T1000 (cell line): ENCODE measurements at places on chromosomes 2 and 18.

- no peak for DNase-seq
Measured at GRCh38 chr2:152336854-152337510, 2.0 kb downstream of the FMNL2 start.

- DNase-seq = no peak
Measured at GRCh38 chr2:54029721-54030395, 59.1 kb upstream of the PSME4 start.

DNA sequence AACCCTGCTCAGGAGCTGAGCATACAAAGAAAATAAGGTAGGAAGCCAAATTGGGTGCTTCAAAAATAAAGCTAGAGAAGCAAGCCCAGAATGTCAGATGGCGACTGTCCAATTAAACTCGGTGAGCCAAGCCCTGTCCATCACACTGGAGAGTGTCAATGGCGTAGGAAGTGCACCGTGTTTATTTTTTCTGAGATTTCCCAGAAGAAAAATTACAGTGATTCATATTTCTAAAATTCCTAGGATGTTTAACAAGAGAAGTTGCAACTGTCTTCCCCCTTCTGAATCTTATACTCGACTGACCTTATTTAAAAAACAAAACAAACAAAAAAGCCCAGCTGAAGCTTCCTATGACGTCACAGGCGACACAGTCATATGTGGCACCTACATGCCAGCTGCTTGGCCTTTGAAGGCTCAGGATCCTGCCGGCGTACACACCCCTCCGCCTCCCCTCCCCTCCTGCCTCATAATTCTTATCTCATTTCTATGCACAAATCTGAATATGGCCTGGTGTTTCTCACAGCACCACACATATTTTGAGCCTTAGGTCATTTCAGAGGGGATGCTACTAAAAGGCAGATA, 60.8 kb downstream of the MBP start:
- DNase-seq = peak; percentile 49

DNA sequence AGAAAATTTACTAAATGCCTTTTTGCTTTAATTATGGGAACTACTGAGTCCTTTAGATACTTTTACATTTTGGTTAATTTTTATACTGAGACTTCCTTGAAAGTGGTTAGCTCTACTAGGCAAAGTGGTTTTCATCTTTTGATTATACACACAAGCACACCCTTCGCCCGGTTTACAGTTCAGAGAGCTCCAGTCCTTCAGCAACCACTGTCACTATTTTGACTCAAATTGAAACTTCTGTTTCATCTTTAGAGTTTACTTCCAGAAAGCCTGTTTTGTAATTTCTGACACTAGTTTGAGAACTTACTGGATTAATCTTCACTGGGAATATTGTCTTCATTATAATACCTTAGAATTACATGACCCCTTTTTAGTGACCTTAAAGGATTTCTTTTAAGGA, 140.3 kb upstream of the FOSL2 start:
- no peak for DNase-seq

- no peak for DNase-seq
Measured at GRCh38 chr2:58032016-58032763, 14.4 kb upstream of the VRK2 start.

DNA sequence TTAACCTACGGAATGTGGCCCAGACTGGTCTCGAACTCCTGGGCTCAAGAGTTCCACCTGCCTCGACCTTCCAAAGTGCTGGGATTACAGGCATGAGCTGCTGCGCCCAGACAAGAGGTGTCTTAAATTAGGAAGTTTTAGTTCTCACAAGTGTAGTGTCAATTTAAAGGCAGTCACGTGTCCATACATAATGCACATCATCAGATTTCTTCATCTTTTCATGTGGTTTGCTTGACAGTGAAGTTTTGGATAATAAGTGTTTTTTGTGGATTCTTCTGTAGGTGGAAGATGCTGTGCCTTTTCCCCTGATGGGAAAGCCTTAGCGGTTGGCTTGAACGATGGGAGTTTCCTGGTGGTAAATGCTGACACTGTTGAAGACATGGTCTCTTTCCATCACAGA, 147.5 kb downstream of the RTN4 start:
- DNase-seq = no peak

GRCh38 chr18:58139459-58140386, 95.7 kb downstream of the NEDD4L start:
- DNase-seq = no peak

- no peak for DNase-seq
Measured at GRCh38 chr18:59675346-59675745, 21.9 kb downstream of the CCBE1 start.

DNA sequence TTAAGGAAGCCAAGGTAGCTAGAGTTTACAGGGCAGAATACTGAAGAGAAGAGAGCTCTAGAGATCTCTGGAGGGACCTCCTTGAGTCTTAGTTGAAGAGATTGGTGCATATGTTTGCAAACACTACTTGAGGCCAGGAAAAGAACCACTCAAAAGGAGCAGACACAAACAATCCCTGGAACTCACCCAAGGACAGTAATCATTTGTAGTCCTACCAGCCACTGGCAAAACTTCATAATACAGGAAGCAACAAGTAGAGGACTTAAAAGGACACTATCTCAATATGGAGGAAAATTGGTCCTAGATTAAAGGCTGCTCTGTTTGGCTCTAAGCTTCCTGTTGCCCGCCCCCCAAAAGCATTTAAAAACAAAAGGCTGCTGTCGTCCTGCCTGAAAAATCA, 46.9 kb upstream of the UBXN4 start:
- no peak for DNase-seq

DNA sequence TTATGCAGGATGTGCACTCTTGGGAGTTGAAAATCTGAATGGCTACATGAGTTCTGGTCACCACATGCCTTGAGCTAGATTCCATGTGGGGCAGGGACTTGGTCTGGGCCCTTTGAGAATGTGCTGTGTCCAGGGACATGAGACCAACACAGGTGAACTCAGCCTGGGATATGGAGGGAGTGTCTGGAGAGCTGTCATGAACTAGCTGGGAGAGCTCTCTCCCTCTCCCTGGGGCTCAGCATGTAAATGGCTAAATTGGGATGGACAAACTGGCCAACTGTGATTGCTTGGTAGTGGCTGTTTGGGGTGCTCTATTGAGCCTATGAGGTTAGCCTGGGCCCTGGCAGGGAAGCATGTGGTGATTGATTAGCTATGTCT, 105.1 kb upstream of the HS6ST1 start:
- DNase-seq = no peak

- no peak for DNase-seq
Measured at GRCh38 chr2:126785862-126786261, 112.8 kb upstream of the TEX51 start.

DNA sequence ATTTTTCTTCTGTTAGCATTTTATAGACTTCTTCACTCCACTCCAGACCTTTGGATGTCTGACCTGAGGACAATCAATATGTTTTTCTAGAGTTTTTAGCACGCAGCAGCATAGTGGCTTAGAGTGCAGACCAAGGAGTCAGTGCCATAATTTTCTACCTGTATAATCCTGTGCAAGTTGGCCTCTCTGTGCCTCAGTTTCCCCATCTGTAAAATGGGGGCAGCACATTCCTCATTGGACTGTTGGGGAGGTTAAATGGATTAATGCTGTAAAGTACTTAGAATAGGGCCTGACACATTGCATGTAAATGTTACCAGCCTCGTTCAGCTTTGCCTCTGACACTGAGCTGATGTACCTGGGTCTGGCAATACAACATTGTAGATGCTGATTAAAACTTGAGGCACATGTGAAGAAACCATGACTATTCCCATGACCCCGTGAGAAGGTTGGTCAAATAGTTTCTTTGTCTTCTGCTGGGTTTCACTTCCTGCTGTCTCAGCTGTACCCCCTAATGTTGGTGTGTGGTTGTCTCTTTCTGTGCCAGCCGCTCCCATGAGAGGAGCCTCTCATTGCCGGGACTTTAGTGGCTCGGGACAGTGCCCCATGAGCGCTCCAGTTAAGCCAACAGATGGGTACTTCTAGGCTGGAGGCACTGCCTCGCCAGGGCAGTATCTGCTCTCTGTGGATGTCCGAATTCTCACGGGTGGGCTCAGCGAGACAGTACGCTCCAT, 125.3 kb downstream of the SH3RF3 start:
- DNase-seq = no peak

- DNase-seq = no peak
Measured at GRCh38 chr2:24881158-24881557, 38.9 kb downstream of the ADCY3 start.

DNA sequence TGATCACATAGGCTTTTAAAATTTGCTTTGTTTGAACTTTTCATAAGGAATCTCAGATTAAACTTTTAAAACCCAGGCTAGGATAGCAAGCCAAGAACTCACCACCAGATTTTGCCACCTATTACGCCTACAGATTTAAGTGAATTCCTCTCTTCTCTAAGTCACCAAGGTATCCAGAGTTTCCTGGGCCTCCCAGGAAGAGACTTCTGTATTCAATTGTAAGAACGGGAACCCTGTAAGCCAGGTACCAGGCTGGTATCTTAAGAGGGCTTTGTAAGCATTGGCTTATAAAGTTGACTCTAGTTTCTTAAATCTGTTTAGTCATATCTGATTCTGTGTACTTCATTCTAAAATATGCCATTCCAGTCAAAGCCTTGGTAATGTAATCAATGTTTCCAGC, 285.1 kb downstream of the MBD5 start:
- DNase-seq = no peak

DNA sequence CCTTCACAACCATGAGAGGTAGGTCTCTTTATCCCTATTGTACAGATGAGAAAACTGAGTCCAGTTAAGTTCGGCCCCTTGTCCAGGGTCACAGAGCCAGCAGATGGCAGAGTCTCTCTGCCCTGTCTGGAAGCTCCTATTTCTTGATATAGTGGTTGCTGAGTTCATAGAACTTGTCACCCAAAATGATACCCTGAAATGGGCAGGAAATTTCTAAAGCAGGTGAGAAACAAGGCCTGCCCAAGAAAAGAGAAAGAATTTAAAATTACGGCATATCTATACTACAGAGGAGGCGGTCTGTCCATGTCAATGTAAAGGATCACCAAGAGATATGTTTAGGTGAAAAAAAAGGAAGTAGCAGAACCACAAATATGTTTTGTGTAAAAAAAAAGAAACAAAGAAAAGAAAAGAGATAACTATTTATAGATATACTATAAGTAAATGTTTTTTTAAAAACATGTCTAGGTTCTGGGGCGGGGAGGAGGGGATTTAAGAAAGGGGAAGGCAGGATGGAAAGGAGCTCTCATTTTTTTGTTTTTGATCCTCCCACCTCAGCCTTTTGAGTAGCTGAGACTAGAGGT, 39.8 kb downstream of the MYO7B start:
- DNase-seq = no peak

DNA sequence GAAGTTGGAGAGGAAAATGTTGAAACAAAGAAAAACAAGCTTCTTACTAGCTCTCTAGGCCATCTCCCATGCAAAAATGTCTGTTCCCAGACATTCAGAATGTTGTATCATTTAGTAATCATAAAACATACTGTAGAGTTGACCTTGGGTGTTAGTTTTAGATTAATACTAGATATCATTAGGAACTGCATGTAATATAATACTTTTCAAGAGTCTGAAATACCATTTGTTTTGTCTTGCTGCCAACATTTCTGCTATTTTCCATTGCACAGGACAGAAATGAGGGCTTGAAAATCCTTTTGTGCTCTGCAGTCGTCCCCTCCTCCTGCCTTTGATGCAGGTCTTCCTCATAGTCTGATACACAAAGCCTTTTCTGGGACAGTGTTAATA, 89.5 kb upstream of the RBMS1 start:
- DNase-seq = no peak

DNA sequence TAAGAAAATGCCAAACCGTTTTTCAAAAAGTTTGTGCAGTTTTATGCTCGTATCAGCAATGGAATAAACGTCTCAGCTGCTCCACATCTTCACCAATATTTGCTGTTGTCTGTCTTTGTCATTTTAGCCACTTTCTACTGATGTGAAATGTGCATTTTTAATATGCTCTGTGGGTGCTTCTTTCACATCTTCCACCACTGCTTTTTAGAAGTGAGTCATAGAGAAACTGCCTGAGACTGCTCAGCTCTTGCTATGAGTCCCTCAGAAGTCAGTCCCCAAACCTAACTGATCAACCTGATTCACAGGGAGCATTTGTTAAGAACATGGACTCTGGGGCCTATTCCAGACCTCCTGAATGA, 41.0 kb upstream of the EPC2 start:
- DNase-seq = no peak

GRCh38 chr2:200619279-200619678, 33.5 kb downstream of the AOX1 start:
- DNase-seq = no peak

GRCh38 chr2:126752876-126753275, 96.9 kb downstream of the GYPC start:
- no peak for DNase-seq

GRCh38 chr2:234285541-234285940, 211.3 kb downstream of the ARL4C start:
- DNase-seq = no peak

DNA sequence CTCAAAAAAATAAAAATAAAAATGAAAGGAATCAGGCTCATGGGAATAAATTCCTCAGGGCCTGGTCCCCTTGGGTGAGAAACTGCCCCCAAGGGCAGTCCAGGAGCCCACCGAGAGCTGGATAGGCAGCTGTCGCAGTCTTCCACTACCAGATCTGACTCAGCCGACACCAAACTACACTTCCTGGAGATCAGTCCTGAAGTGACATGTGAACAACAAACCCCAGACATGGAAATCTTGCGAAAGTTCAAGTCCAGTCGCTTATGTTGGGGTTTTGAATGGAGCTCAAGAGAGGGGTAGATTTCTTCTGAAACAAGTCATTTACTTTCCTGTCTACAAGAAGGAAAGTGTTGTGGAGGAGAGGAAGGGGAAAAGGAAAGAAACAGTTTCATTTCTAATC, 12.9 kb downstream of the ADCY3 start:
- no peak for DNase-seq

- no peak for DNase-seq
Measured at GRCh38 chr2:25280051-25280687, 61.6 kb downstream of the DNMT3A start.

GRCh38 chr2:209387389-209387788, 36.5 kb upstream of the MAP2 start:
- no peak for DNase-seq

DNA sequence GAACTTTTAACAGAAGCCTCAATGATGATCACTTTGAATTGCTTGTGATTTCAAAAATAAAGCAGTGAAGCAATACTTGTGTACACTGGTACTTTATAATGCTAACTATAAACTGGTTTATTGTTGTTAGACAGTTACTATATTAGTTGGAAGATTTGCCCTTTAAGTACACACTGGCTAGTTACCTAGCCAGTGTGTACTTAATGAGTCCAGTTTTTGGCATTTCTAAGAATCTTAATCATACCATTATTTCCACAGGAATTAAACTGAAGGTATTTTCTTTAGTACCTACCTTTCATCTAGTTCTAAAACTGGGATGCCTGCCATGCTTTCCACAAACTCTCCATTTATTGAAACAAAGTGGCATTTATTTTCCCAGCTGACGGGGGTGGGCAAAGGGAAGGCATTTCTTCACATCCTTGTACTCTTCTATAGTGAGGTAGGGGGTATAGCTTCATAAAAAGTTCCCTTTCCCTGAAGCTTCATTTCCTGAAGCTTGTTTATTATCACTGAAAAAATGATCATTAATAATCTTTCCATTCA, 49.9 kb downstream of the UGP2 start:
- no peak for DNase-seq

- no peak for DNase-seq
Measured at GRCh38 chr18:74489676-74490075, 6.5 kb upstream of the CNDP2 start.
